ENCODE measurements at places on chromosomes 5 and 9. TPM values are rescaled to one million over a fixed set of nuclear protein-coding genes. Genes with fewer than 3 reads are reported as not detected.

Gene PDGFRB
- 2.0 TPM for total RNA-seq

Gene FBXO4
- 18.0 TPM for total RNA-seq

Gene ANXA2R
- 6.0 TPM for total RNA-seq

Gene RETREG1
- total RNA-seq = 12.1 TPM

Gene NTNG2
- 2.0 TPM for total RNA-seq

Gene CEL
- 1.1 TPM for total RNA-seq

Gene KDM4C
- 25.9 TPM for total RNA-seq

Gene GRK6
- 185 TPM for total RNA-seq

GRCh38 chr5:97046270-97046982, 96.0 kb downstream of the LIX1 start:
- H3K4me3 ChIP-seq = no peak overlapping the region
- no peak overlapping the region for H3K27ac ChIP-seq
- H3K36me3 ChIP-seq = no peaks in the 10 kb centered on the region
- no peaks in the 10 kb centered on the region for H3K4me1 ChIP-seq
- H3K27me3 ChIP-seq = no peaks in the 10 kb centered on the region

DNA sequence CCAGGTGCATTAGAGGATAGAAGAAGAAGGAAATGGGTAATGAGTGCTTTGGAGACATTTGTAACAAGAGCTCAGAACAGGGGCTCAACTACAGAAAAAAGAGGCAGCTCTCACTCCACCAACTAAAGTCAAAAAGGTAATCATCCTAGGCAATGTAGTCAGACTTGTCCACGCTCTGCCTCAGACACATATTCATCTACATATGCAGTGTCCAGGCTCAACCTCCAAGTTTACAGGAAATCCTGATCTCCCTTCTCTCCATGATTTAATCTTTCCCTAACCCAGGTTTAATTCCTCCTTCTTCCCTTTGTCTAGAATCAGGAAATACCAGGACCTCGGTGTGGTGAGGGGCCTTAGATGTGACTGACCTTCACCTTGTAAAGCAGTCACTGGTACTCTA, 65.7 kb upstream of the SELENOP start:
- H3K27me3 ChIP-seq = no peaks in the 10 kb centered on the region
- no peaks in the 10 kb centered on the region for H3K36me3 ChIP-seq
- H3K4me1 ChIP-seq = peaks cover 6% of the 10 kb centered on the region
- no peak overlapping the region for H3K27ac ChIP-seq

GRCh38 chr5:91339063-91339705, 43.9 kb downstream of the ARRDC3 start:
- no peaks in the 10 kb centered on the region for H3K36me3 ChIP-seq
- no peaks in the 10 kb centered on the region for H3K4me1 ChIP-seq
- no peaks in the 10 kb centered on the region for H3K27me3 ChIP-seq
- H3K4me3 ChIP-seq = no peak overlapping the region

DNA sequence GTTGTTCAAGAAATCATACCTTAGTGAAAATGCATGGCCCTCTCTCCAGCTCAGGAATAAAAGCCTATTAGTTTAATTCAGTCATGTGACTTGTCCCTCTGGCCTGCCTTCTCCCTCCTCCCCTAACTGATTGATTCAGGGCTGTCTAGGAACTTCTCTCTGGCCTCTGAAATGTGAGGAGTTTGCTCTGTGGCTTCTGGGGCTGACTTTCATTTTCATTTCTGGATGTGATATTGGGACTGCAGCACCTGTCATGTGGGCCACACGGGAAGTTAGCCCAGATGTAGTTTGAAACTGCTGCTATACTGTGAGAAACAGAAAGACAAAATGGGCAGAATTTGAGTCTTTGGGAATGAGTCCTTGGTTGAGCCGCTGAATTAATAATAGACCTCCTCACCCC, 44.8 kb downstream of the PARP8 start:
- peak; percentile 55 for DNase-seq
- H3K4me1 ChIP-seq = peaks cover 67% of the 10 kb centered on the region
- no peaks in the 10 kb centered on the region for H3K27me3 ChIP-seq
- peak overlapping the region; percentile 25 for H3K4me3 ChIP-seq
- H3K36me3 ChIP-seq = no peaks in the 10 kb centered on the region

DNA sequence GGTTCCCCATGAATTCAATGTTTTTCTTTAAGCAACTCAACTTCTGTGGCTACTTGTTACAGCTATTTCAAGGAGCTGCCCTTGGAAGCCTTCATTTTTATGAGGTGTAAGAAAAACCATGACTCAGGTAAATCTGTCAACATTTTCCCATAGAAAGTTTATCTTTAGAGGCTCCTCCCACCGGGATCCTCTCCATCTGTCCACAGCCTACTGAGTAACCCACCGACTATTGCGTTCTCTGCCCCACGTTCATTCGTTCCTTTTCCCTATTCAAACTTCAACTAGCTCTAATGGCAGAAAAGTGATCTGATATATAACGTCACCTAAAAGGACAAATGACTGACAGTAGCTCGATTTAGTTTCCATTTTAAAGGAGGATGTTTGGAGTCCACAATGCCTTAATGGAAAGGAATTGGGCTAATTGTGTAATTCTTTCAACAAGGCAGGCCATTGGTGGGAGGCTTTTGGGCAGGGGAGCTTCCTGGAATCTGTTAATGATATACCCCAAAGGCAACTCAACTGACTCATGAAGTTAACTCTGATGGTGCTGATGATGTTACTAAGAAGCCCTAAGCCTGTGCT, 29.3 kb upstream of the NR3C1 start:
- no peak overlapping the region for H3K27ac ChIP-seq
- H3K36me3 ChIP-seq = no peaks in the 10 kb centered on the region
- H3K27me3 ChIP-seq = no peaks in the 10 kb centered on the region
- peaks cover 19% of the 10 kb centered on the region for H3K4me1 ChIP-seq
- DNase-seq = no peak

GRCh38 chr5:153711755-153712154, 221.3 kb downstream of the GRIA1 start:
- no peaks in the 10 kb centered on the region for H3K4me1 ChIP-seq
- no peak for DNase-seq
- H3K4me3 ChIP-seq = no peak overlapping the region
- no peaks in the 10 kb centered on the region for H3K27me3 ChIP-seq

DNA sequence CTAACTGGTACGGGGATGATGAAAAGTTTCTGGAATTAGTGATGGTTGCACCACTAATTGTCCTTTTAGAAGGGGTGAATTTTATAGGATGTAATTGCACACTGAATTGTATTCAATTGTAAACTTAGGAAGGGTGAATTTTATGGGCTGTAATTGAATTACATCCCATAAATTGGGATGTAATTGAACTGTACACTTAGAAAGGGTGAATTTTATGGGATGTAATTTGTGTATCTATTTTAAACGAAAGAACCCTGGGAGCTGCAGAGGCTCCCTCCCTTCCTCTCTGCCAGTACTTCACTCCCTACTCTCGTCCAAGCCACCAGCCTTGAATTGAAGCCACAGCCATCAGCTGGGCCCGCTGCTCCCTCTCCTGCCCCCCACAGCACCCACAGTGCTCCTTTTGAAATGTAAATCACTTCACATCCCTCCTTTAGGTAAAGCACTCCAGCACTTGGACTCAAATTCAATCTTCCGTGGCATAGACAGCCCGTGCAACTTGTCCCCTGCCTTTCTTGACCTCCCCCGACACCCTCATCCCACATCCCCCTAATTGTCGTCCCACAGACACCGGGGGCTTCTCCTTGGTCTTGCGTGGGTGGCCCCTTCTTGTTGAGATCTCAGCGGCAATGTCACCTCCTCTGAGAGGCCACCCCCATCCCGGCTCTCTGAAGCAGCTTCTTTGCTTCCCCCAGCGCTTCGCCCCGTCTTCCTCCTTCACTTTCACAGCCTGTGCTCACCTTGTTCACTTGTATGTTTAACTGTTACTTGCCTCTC, 84.2 kb upstream of the HRH2 start:
- H3K27me3 ChIP-seq = no peaks in the 10 kb centered on the region
- DNase-seq = no peak
- no peaks in the 10 kb centered on the region for H3K4me1 ChIP-seq

GRCh38 chr5:109755761-109756160, 66.0 kb downstream of the MAN2A1 start:
- no peaks in the 10 kb centered on the region for H3K27me3 ChIP-seq
- H3K36me3 ChIP-seq = peaks cover 8% of the 10 kb centered on the region
- no peak overlapping the region for H3K4me3 ChIP-seq
- H3K27ac ChIP-seq = no peak overlapping the region
- H3K4me1 ChIP-seq = no peaks in the 10 kb centered on the region

DNA sequence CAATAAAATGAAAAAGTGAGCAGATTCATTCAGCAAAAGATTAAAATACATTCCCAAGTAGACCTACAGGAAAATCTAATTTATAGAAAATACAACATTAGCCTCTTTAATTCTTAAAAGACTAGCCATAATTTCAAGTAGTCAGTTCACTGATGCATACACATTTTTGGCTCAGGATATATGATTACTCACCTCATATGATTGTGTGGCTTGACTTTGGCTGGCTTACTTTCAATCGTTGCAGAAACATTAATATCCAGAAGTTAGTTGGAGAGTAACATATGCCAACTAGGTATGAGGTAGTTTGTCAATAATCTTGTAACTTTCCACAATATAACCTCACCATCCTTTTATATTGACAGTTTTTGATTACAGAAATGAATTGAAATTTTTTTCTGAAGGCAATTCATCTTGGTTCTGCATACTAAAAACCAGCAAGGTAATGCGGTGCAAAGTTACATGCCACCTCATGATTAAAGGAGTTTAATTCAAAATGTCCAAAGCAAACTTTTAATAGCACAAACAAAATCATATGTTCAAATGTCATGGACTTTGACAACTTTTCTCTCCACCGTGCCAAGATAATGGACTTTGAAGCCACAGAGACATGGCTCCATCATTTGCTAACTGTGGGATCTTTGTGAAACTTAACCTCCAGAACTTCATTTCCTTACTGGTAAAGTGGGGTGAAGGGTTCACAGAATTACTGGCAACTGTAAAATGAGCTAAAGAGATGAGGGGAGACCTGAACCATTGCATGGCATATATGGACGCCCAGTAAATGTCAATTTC, 76.6 kb upstream of the PAM start:
- H3K27ac ChIP-seq = no peak overlapping the region
- no peak overlapping the region for H3K4me3 ChIP-seq

DNA sequence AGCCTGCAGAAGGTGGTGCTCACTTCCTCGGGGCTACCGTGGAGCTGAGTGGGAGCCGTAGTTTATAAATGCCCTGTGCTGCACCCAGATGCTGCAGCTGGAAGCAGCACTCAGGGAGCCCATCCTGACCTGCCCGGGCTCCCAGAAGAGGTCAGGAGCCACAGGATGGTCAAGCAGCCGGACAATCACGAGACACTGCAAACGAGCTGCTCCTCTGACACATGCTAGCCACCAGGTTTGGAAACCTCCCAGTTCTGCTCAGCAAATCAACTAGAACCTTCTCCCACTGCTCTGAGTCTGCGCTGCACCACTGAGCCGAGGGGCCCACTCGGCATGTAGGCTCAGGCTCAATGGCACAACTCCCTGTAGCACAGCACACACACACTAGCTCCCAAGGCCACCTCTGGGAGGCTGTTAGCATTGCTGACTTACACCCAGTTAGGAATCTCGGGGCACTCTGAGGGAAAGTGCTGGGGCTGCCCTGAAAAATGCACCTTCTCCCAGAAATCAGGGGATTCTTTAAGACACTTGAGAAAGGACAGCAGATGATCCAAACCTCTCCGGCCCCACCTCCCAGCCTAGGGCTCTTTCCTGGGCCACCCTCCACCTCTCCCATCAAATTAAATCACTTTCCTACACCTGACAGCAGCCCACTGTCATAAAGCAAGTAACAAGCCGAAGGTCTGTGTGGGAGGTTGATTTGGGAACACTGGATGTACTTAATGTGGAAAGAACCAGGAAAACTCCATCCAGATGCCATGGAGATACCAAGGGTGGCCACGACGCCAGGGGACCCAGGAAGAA, 59.1 kb downstream of the PSMB7 start:
- H3K27me3 ChIP-seq = no peaks in the 10 kb centered on the region
- no peak for DNase-seq
- peaks cover 19% of the 10 kb centered on the region for H3K36me3 ChIP-seq
- H3K27ac ChIP-seq = no peak overlapping the region
- H3K4me1 ChIP-seq = peaks cover 4% of the 10 kb centered on the region

DNA sequence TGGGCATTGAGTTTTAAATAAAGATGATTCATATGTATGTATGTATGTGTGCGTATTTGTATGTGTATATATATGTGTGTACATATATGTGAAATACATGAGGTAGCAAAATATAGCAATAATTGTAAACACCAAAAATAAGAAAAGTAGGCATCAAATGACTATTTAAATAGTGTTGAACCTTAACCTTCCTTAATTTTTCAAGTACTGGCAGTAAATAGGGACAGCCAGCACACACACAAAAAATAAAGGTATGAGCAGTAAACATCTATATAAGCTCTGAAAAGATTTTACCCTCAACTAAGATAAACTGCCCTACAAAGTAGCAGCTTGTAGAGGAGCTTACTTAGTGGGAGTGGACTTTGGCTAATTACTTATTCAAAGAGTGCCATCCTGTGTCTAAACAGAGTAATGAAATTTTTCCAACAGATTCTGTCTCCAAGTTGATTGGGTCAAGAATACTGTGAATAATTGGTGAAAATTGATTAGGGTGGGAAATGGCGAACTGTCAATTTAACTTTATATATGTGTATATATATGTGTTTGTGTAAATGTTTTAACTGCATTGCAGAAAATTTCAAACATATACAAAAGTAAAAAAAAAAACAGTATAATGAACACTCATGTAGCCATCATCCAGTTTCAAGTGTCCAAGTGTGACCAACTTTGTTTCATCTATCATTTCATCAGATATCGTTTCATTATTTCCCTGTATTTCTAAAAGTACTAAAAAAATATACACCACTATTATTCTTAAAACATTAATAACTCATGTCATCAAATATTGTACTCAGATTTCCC, 2.0 kb upstream of the ADAMTS6 start:
- peaks cover 20% of the 10 kb centered on the region for H3K4me1 ChIP-seq
- H3K27ac ChIP-seq = peak overlapping the region; percentile 56
- DNase-seq = no peak
- peak overlapping the region; percentile 75 for H3K4me3 ChIP-seq
- H3K27me3 ChIP-seq = no peaks in the 10 kb centered on the region

DNA sequence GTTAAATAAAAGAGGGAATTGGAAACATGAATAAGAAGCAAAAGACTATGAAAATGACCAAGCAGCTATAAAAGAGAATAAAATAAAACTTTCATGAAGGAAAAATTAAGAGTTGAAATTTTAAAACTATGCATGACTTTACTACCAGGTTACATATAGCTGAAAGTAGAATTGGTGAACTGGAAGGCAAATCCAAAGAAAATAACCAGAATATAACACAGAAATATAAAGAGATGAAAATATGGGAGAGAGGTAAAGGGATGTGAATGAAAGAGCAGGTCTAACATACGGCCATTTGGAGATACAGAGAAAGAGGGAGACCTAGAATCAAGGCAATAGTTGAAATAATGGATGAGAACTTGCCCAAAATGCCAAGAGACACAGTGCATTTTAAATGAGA, 42.9 kb upstream of the TDRD7 start:
- H3K27me3 ChIP-seq = no peaks in the 10 kb centered on the region
- no peak overlapping the region for H3K4me3 ChIP-seq
- no peaks in the 10 kb centered on the region for H3K4me1 ChIP-seq

DNA sequence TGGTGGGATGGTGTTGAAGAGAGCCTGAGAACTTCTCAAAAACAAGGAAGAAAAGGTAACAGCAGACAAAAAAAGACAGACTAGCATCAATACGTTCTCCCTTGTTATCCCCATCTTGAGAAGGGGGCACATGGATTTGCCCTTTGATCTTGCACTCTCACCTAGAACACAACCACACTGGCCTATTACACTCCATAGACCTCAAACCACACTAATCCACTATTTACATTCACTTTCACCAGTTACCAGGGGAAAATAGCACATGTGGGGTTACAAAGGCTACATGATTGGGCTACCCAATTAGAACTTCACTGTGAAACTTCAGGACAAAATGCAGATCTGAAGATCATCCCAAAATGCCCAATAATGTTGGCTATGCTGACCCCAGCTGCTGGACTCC, 72.6 kb upstream of the SELENOP start:
- no peaks in the 10 kb centered on the region for H3K4me1 ChIP-seq
- H3K27me3 ChIP-seq = no peaks in the 10 kb centered on the region
- no peak overlapping the region for H3K27ac ChIP-seq
- H3K4me3 ChIP-seq = no peak overlapping the region
